Pulmonary artery endothelial cell (primary cell): ENCODE measurements at places on chromosomes 6 and 20. TPM values are rescaled to one million over a fixed set of nuclear protein-coding genes. Genes with fewer than 3 reads are reported as not detected.
A peak's percentile ranks its signal among the peaks of the same experiment; 100 is the strongest.

The DYNLT2 gene
- 0.73 and 0.85 TPM in 2 replicates for total RNA-seq

GRCh38 chr6:73732845-73733675 lies 37.1 kb downstream of the CD109 start:
- DNase-seq, result peak; percentile 36

GRCh38 chr6:15533379-15534026 lies 129.3 kb downstream of the DTNBP1 start:
- no peak for DNase-seq

- DNase-seq, result no peak
These were observed 262.0 kb downstream of the SYNE1 start for GRCh38 chr6:152375197-152375596.

DNA sequence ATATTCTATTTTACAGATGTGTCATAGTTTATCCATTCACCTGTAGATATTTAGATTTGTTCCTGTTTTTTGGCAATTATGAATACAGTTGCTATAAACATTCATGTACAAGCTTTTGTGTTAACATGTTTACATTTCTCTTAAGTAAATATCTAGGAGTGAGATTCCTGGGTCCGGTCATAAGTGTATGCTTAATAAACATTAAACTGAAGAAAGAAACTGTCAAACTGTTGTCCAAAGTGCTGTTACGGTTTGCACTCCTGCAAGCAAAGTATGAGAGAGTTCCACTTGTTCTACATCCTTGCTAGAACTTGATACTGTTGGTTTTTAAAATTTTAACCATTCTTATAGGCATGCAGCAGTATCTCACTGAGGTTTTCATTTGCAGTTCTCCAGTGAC lies 138.6 kb downstream of the RALGAPA2 start:
- no peak for DNase-seq
